ENCODE measurements at places on chromosomes 6 and 20. TPM values are rescaled to one million over a fixed set of nuclear protein-coding genes. Genes with fewer than 3 reads are reported as not detected.

DNA sequence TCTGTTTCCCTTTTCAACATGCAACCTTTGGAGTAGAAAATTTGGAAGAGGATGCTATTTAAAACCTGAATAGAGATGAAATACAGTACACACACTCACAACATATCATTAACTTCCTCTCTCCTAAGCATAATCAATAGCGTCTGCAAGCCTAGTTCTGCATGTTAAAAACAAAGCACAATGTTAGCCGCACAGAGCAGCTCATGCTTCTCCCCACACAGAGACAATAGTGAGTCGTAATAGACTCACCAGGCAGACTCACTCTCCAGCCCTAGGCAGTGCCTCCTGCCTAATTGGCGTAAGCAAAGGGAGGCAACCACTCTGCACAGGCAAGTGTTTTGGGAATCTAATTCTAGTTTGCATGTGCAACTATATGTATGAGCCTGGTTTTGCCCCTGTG, 45.8 kb upstream of the ARID1B start:
- H3K27ac ChIP-seq, result no peak overlapping the region
- no peak for DNase-seq
- H3K4me3 ChIP-seq, result no peak overlapping the region
- no peaks in the 10 kb centered on the region for H3K36me3 ChIP-seq
- no peaks in the 10 kb centered on the region for H3K4me1 ChIP-seq
- H3K27me3 ChIP-seq, result no peaks in the 10 kb centered on the region

DNA sequence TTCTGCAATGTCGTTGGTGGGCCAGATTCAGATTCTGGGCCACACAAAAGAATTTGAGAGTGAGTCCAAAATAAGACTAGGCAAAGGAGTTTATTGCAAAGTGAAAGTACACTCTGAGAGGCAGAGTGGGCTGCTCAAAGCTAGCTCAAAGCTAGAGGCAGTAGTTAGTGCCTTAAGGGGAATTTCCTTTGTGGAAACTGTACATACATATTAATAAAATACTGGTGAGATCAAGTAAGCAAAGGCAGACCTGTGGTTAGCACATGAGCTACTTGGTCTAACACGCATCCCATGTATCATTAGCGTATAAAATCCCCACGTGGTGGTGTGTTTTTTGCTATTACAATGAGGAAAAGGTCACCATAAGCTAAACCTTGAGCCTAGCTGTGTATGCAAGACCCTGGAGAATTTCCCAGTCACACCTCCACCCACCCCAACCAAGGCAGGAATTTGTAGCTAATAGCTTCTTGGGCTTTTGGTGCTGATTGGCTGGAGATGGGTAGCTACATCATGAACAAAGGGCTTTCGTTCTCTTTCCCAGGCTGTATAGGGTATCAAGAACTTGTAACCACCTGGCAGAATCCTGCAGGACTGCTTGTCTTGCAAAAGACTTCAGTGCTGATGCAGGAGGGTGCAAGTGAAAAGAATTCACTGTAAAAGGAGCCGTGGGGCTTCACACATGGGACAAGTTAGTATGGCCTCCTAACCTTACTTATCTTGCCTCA, 14.7 kb upstream of the TRIM26 start:
- H3K27ac ChIP-seq, result no peak overlapping the region
- DNase-seq, result no peak
- H3K4me1 ChIP-seq, result no peaks in the 10 kb centered on the region
- H3K36me3 ChIP-seq, result no peaks in the 10 kb centered on the region
- no peak overlapping the region for H3K4me3 ChIP-seq
- H3K27me3 ChIP-seq, result no peaks in the 10 kb centered on the region

GRCh38 chr6:71324194-71324785, 35.7 kb downstream of the OGFRL1 start:
- H3K27me3 ChIP-seq, result no peaks in the 10 kb centered on the region
- no peak for DNase-seq
- H3K4me3 ChIP-seq, result no peak overlapping the region
- H3K27ac ChIP-seq, result no peak overlapping the region
- H3K36me3 ChIP-seq, result no peaks in the 10 kb centered on the region

DNA sequence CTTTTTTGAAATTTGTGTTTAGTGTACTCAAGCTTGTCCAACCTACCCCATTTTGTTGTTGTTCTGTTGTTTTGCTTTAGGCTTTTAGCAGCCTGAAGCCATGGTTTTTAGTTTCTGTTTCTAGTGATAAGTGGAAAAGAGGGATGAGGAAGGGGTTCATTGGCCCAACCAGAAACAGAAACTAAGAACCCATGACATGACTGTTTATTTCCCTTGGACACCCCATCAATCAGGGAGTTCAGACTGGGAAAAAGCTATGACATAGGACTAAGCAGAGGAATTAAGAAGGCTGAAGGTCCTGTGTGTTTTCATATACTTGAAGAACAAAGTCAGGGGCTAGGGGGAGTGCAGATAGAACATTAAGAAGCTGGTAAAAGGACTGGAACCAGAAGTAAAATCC, 194.5 kb upstream of the THEMIS start:
- H3K4me3 ChIP-seq, result no peak overlapping the region
- no peaks in the 10 kb centered on the region for H3K4me1 ChIP-seq
- H3K27me3 ChIP-seq, result no peaks in the 10 kb centered on the region
- peak overlapping the region; percentile 1 for H3K27ac ChIP-seq

DNA sequence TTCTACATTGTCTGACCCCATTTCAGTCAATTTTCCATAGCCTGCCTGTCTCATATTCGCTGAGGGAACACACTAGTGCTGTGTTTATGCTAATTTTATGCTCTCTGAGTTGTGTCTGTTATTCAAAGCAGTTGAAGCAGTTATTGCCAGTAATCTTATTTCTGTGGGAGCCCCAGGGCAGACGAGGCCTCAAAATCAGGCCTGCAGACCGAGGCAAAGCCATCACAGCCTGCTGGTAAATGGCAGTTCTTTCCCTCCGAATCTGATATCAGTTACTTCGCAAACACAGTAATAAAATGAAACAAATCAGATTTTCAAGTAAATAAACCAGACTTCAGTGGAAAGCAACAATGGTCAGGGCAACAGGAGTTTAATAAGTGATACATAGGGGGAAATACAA, 508.4 kb downstream of the PKHD1 start:
- no peak overlapping the region for H3K4me3 ChIP-seq
- H3K4me1 ChIP-seq, result no peaks in the 10 kb centered on the region
- DNase-seq, result no peak
- no peaks in the 10 kb centered on the region for H3K27me3 ChIP-seq
- H3K36me3 ChIP-seq, result no peaks in the 10 kb centered on the region

DNA sequence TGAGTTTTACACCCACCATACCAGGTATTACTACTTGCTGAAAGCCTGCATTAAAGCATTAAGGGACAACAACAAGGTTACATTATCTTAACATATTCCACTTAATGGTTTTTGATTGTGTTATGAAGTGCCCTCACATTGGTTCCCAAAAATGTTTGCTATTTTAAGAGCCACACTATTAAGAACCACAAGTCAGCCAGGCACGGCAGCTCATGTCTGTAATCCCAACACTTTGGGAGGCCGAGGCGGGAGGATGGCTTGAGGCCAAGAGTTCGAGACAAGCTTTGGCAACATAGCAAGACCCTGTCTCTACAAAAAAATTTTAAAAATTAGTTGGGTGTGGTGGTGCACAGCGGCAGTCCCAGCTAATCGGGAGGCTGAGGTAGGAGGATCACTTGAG, 28.2 kb downstream of the ATXN1 start:
- peaks cover 14% of the 10 kb centered on the region for H3K36me3 ChIP-seq
- H3K27me3 ChIP-seq, result no peaks in the 10 kb centered on the region
- H3K4me3 ChIP-seq, result no peak overlapping the region
- H3K4me1 ChIP-seq, result peaks cover 30% of the 10 kb centered on the region
- H3K27ac ChIP-seq, result no peak overlapping the region

- H3K4me1 ChIP-seq, result peaks cover 11% of the 10 kb centered on the region
- DNase-seq, result peak; percentile 72
- H3K27me3 ChIP-seq, result peaks cover 2% of the 10 kb centered on the region
- no peaks in the 10 kb centered on the region for H3K36me3 ChIP-seq
- H3K4me3 ChIP-seq, result no peak overlapping the region
- H3K27ac ChIP-seq, result no peak overlapping the region
Measured at GRCh38 chr6:3247255-3248146, 11.2 kb upstream of the PSMG4 start.

DNA sequence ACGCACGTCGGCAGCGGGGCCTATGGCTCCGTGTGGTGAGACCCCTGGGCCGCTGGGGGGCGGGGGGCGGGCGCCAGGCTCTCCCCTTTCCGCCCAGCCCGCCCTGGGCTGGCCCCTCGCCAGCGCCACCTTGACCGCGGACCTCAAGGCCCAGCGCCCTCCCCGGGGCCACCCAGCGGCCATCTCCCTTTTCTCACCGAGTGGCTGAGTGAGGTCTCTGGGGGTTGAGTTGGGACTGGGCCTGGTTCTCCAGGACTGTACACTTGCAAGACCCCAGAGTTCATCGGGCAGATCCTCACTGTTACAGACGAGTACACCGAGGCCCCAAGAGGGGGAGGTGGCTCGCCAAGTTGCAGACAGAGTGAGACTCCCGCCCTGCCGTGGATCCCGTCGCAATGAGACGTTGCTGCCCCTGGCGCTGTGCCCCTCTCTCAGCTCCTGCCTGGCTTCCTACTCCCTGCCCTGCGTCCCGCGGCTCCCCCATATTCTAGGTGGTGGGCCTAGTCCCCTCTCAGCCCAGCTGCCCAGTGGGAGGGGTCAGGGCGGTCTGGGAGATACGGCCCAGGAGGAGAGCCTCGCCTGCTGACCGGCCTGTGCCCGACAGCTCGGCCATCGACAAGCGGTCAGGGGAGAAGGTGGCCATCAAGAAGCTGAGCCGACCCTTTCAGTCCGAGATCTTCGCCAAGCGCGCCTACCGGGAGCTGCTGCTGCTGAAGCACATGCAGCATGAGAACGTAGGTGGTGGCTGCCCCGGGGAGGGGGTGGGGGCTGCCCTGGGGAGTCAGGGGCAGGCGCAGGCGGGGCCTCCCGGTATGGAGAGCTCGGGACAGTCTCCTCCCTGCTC, 576 bp downstream of the MAPK13 start:
- H3K36me3 ChIP-seq, result peaks cover 40% of the 10 kb centered on the region
- DNase-seq, result peak; percentile 73
- H3K27me3 ChIP-seq, result no peaks in the 10 kb centered on the region
- peak overlapping the region; percentile 96 for H3K27ac ChIP-seq

GRCh38 chr6:79665725-79666551, 34.8 kb downstream of the SH3BGRL2 start:
- no peaks in the 10 kb centered on the region for H3K27me3 ChIP-seq
- no peak for DNase-seq
- H3K4me1 ChIP-seq, result no peaks in the 10 kb centered on the region
- H3K4me3 ChIP-seq, result no peak overlapping the region
- peak overlapping the region; percentile 20 for H3K27ac ChIP-seq
- H3K36me3 ChIP-seq, result peaks cover 9% of the 10 kb centered on the region

- H3K36me3 ChIP-seq, result no peaks in the 10 kb centered on the region
- H3K4me3 ChIP-seq, result no peak overlapping the region
- no peak overlapping the region for H3K27ac ChIP-seq
- H3K27me3 ChIP-seq, result no peaks in the 10 kb centered on the region
- no peaks in the 10 kb centered on the region for H3K4me1 ChIP-seq
- no peak for DNase-seq
Measured at GRCh38 chr6:73766040-73766439, 70.0 kb downstream of the CD109 start.

DNA sequence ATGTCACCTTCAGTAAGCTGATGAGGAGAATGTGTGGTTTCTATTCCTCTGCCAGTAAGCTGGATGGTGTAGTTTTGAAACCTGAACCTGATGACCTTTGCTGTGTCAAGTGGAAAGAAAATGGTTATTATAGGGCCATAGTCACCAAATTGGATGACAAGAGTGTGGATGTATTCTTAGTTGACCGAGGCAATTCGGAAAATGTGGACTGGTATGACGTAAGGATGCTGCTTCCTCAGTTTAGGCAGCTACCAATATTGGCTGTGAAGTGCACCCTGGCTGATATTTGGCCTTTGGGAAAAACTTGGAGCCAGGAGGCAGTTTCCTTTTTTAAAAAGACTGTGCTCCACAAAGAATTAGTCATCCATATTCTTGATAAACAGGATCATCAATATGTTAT, 2.0 kb downstream of the TDRD6 start:
- H3K4me1 ChIP-seq, result no peaks in the 10 kb centered on the region
- no peak overlapping the region for H3K27ac ChIP-seq
- no peaks in the 10 kb centered on the region for H3K36me3 ChIP-seq
- DNase-seq, result no peak

GRCh38 chr6:119197271-119197670, 118.8 kb upstream of the FAM184A start:
- H3K27ac ChIP-seq, result no peak overlapping the region
- H3K27me3 ChIP-seq, result no peaks in the 10 kb centered on the region
- H3K36me3 ChIP-seq, result peaks cover 2% of the 10 kb centered on the region
- no peaks in the 10 kb centered on the region for H3K4me1 ChIP-seq
- DNase-seq, result no peak
- H3K4me3 ChIP-seq, result no peak overlapping the region

DNA sequence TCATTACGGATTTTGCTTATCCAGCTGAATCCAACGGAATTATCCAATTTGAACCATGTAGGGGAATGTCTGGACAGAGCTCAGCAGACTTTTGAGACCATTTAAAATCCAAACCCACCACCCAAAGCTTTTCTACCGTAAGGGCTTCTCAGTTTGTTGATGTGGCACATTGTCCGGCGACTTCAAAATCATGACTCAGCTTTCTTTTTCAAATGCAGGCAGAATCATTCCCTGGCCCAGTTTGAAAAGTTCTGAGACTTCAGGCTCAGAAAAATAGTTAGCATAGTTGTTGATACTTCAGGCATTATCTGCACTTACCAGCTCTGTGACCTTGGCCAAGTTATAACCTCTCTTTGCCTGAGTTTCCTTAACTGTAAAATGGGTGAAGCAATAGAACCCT, 182.2 kb downstream of the PTPRT start:
- H3K4me3 ChIP-seq, result no peak overlapping the region
- no peak overlapping the region for H3K27ac ChIP-seq
- H3K36me3 ChIP-seq, result no peaks in the 10 kb centered on the region
- H3K4me1 ChIP-seq, result no peaks in the 10 kb centered on the region
- no peaks in the 10 kb centered on the region for H3K27me3 ChIP-seq
- DNase-seq, result no peak

Gene ADTRP
- polyA plus RNA-seq, result 73.4 TPM

Gene TRIM26
- 47.7 TPM for polyA plus RNA-seq

Gene RBPJL
- polyA plus RNA-seq, result 1.4 TPM

Gene KHDC1L
- not detected for polyA plus RNA-seq

Gene LZTS3
- 8.9 TPM for polyA plus RNA-seq

Gene LRRC73
- 0.54 TPM for polyA plus RNA-seq

Gene SAMD3
- 0.24 TPM for polyA plus RNA-seq

Gene PSMB8
- polyA plus RNA-seq, result 315 TPM

Gene RNF144B
- 4.0 TPM for polyA plus RNA-seq

Gene RIMS1
- polyA plus RNA-seq, result 1.4 TPM

Gene AGER
- polyA plus RNA-seq, result 6.4 TPM

Measured in small intestine (tissue), 16 donors.